Non-pigmented ciliary epithelial cell (primary cell): ENCODE measurements at places on chromosomes 5 and 9.

DNA sequence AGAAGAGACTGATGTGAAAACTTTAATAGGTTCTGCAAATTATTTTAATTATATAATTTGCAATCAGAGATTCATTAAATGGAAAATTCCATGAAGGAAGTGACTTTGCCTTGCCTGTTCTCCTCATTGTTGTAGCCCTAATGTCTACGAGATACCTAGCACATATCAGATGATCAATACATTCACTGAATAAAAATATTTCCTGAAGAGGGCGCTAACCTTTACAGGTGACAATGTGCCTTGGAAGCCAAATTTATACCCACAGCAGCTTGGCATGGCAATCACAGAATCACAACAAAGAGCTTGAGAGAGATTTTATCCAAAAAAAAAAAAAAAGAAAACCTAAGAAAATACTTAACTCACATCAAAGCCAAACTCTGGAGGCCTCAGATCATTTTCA lies 17.4 kb downstream of the HAUS6 start:
- no peak for DNase-seq

- no peak for DNase-seq
Observed at GRCh38 chr5:102716017-102716416, 39.1 kb upstream of the PAM start.

- DNase-seq, result no peak
Observed at GRCh38 chr5:156942064-156942463, 21.0 kb downstream of the TIMD4 start.

- no peak for DNase-seq
Observed at GRCh38 chr9:29006628-29007027, 1433.3 kb upstream of the C9orf72 start.

DNA sequence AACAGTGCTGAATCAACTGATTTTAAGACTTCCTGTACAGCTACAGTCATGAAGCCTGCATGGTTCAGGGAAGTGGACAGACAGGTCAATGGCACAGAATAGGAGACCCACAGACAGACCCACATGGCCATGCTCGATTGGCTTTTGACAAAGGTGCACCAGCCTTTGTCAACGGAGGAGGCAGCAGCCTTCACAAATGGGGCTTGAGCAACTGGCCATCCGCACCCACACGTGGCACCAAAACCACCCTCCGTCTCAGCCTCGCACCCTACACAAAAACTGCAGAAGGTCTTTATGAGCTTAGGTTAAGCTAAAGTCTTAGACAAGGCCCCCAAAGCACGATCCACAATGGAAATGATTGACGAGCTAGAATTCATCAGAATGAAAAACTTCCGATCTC lies 59.5 kb upstream of the UBAC1 start:
- no peak for DNase-seq

- no peak for DNase-seq
Observed at GRCh38 chr9:126475933-126476555, 137.7 kb upstream of the LMX1B start.

GRCh38 chr9:123914517-123915196 lies 15.3 kb downstream of the DENND1A start:
- no peak for DNase-seq

GRCh38 chr9:130379649-130379970 lies 65.2 kb upstream of the ASS1 start:
- no peak for DNase-seq

DNA sequence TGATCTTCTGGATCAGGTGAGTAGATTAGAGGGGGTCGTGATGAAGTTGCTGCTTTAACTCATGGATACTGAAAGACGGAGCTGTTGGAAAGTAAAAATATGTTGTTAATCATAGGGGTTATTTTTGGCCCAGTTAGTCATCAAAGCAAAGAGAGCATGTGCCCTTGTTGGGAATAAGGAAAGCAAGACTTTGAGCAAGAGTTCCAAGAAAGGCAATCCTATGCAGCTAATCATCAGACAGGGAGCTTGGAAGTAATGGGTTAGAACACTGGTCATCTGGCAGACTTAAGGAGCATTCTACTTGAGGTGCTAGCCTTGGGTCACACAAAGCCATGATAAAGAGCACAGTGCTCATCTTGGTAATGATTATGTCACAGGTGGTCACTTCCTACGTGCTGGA lies 18.3 kb downstream of the ASPN start:
- peak; percentile 88 for DNase-seq

DNA sequence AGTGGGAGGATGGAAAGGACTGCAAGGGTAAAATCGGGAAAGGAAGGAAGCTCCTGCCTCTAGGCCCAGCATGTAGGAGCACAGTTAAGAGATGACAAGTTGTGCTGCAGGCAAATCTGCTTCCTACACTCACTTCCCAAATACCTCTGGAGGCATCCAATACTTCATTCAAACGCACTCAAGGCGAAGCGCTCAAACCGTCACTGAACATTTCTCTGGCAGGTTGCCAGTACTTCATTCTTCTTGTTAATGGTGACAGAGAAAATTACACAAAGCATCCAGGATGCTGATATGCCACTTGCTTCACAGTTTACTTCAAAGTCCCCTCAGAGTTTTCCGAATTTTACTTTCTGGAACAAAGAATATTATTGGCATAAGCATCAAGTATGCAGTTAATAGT lies 59.8 kb downstream of the NREP start:
- DNase-seq, result no peak

GRCh38 chr5:86760661-86761060 lies 142.9 kb downstream of the COX7C start:
- DNase-seq, result no peak

GRCh38 chr5:97037819-97038218 lies 101.9 kb downstream of the LNPEP start:
- DNase-seq, result no peak

GRCh38 chr9:115992834-115993233 lies 160.8 kb upstream of the PAPPA start:
- no peak for DNase-seq

GRCh38 chr5:144332265-144332664 lies 161.6 kb downstream of the KCTD16 start:
- DNase-seq, result no peak

DNA sequence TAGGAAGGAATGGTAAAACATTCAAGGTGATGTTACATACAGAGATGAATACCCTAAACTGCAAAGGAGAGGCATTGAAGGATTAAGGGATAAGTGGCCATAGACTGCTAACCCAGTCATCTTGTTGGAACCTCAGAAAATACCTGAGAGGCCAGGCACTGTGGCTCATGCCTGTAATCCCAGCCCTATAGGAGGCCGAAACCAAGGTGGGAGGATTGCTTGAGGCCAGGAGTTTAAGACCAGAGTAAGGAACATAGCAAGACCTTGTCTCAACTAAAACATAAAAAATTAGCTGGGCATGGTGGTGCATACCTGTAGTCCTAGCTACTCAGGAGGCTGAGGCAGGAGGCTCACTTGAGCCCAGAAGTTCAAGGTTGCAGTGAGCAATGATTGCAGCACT lies 10.9 kb downstream of the ECM2 start:
- DNase-seq, result no peak

DNA sequence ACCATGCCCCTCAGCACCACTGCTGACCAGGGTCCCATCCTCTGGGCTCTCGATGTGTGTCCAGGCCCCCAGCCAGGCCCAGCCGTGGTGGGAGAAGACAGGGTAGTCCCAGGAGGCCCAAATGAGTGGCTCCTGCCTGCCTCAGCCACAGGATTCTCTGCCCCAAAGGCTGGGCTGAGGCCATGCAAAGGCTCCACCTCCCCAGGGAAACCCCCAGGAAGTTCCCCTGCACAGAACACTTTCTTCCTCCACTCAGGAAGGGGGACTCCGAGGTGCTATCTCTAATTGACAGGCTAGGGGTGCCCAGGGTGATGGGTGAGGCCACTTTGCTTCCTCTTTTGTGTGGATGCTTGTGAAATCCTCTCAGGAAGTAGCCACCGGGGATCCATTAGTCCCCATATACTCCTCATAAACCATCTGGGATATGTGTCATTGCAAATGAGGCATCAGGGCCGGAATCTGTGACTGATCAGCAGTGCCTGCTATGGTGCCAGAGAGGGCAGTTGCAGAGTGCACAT lies 23.1 kb upstream of the TDRD7 start:
- no peak for DNase-seq

DNA sequence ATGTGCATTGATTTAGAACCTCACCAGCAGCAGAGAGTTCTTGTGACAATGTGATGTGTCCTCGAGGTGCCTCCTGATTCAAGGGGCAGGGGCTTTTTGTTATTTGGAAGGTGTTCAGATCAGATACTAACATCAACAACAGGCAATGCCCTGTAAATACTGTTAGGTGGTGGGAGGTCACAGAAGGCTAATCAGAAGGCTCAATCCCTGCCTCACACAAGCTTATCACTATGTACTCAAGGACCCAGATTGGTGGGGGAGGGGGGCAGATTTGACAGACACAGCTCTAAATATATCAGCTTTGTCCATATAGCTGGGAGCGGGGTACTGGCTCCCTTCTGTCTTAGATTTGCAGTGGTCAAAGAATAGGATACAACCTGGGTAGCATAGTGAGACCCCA lies 2.6 kb downstream of the FRMPD1 start:
- DNase-seq, result no peak

- no peak for DNase-seq
Observed at GRCh38 chr5:1019001-1019905, 10.7 kb downstream of the NKD2 start.

- no peak for DNase-seq
Observed at GRCh38 chr9:36132086-36132485, 4.4 kb upstream of the GLIPR2 start.

- no peak for DNase-seq
Observed at GRCh38 chr5:76606701-76607100, 16.5 kb downstream of the F2RL2 start.

GRCh38 chr9:91424403-91425176 lies 958 bp upstream of the NFIL3 start:
- no peak for DNase-seq

GRCh38 chr9:34773306-34773910 lies 63.5 kb upstream of the CCL21 start:
- no peak for DNase-seq

- no peak for DNase-seq
Observed at GRCh38 chr9:123011878-123012528, 21.5 kb upstream of the GPR21 start.

DNA sequence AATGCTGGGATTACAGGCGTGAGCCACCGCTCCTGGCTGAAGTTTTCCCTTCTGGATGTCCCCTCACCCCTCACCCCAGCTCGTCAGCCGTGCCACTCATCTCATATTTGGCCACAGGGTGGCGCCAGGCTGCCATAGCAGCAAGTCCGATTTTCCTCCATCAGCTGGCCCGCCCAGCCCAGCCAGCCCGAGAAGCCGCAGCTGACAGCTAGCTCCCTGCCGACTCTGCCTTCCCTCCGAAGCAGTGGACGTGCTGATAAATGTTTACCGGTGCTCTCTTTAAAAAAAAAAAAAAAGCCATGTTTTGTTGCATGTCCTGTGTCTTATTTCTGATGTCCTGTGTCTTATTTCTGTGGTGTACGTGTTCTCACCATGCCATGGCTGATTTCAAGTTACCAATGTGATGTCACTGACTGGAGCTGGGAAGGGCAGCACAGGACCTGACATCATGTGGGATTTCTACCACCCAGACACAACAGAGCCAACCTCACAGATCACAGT lies 58.3 kb downstream of the PFDN1 start:
- DNase-seq, result peak; percentile 67

DNA sequence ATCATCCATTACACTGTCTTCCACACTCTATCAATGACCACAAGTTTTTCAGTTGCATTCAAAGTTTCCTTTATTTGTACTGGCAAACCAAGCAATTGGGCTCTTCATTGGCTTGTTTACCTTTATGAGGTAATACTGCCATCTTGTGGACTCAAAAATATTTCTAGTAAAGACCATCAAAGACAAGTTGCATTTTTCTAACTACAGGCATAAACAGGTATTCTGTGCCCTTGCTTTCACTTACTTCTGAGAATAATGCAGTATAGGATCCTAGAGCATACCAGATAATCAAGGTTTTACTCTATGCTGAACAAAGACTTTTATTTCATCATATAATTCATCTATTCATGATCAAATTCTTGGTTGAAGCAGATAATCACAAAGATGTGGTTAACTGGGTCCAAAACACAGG lies 173.7 kb upstream of the POU5F2 start:
- DNase-seq, result no peak

DNA sequence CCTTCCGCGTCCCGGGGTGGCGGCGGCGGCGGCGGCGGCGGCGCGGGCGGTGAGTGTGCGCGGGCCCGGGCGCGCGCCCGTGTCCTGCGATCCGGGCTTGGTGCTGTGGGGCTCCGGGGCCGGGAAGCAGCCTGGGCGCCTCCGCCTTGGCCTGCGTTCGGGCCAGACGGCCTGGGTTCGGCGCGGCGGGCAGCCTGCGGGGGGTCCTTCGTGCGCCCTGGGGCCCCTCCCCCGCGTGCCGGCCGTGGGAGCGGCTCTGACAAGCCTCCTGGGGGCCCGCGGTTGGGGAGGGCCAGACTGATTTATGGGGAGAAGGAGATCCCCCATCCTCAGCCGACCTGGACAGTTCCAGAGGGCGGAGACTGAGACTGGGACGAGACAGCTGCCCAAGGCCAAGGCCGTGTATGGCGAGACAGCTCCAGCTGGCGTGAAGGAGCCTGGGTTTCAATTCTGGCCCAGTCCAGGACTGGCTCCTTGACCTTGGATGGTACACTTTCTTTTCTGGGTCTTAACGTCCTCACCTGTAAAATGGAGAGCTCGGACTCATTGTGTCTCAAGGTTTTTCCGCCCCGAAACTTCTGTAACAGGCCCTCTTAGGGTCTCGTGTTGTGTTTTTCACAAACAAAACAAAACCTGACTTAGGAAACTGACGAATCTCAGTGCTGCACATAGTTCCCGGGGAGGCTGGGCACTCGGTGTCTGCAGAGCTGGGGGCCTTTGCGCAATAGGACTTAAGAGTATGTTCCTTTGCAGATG lies 603 bp downstream of the TMEM268 start:
- no peak for DNase-seq

GRCh38 chr5:11182441-11183080 lies 421.5 kb upstream of the DAP start:
- DNase-seq, result peak; percentile 18

DNA sequence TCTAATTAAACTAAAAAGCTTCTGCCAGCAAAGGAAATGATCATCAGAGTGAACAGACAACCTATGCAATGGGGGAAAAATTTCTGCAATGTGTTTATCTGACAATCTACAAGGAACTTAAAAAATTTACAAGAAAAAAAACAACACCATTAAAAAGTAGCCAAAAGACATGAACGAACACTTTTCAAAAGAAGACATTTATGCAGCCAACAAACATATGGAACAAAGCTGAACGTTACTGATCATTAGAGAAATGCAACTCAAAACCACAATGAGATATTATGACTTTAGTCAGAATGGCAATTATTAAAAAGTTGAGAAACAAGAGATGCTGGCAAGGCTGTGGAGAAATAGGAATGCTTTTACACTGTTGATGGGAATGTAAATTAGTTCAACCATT lies 530.4 kb upstream of the DAB2 start:
- no peak for DNase-seq

- DNase-seq, result no peak
Observed at GRCh38 chr9:1154739-1155138, 104.6 kb downstream of the DMRT2 start.

DNA sequence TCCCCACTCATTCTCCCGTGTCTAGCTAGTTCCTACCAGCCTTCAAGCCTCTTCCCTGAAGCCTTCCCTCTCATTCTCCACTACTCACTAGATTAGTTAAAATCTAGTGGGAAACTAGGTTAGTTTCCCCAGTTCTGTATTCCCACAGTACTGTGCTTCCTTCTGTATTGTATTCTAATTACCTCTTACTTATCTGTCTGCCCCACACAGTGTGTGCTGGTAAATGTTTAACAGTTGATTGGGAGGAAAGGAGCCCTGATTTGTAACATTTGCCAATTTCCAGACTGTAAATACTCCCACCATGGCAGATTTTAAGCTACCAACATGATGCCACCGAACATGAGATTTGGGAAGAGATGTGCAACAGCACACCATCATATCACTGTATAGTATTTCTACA lies 8.3 kb downstream of the KLHL3 start:
- no peak for DNase-seq
